ENCODE measurements at places on chromosomes 7 and 10.

GRCh38 chr10:51319173-51319435 lies 244.8 kb downstream of the PRKG1 start:
- no peak for DNase-seq

DNA sequence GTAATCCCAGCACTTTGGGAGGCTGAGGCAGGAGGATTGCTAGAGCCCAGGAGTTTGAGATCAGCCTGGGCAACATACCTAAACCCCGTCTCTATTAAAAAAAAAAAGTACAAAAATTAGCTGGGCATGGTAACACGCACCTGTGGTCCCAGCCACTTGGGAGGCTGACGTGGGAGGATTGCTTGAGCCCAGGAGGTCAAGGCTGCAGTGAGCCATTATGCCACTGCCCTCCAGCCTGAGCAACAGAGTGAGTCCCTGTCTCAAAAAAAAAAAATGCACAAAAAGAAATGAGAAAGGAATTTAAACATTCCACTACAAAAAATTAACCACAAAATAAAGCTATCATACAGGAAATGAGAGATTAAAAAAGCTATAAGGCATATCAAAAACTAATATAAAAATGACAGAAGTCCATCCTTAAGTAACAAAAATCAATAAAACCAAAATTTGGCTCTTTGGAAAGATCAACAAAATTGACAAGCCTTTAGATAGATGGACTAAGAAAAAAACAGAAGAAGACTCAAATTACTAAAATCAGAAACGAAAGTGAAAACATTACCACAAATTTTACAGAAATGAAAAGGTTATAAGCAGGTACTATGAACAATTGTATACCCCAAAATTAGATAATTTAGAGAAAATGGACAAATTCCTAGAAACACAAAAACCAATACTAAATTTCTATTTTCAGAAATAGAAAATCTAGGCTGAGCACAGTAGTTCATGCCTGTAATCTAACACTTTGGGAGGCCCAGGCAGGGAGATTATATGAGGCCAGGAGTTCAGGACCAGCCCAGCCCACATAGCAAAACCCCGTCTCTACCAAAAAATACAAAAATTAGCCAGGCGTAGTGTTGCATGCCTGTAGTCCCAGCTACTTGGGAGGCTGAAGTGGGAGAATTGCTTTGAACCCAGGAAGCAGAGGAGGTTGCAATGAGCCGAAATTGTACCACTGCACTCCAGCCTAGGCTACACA lies 42.4 kb upstream of the NANOS1 start:
- DNase-seq: no peak

GRCh38 chr10:127426746-127427145 lies 122.4 kb upstream of the NPS start:
- no peak for DNase-seq

GRCh38 chr10:103111918-103112877 lies 80.9 kb downstream of the NT5C2 start:
- DNase-seq: no peak

GRCh38 chr10:97866524-97867219 lies 17.0 kb downstream of the GOLGA7B start:
- no peak for DNase-seq

- DNase-seq: no peak
Measured at GRCh38 chr7:105875505-105875904, 894 bp downstream of the ATXN7L1 start.

- DNase-seq: no peak
Measured at GRCh38 chr10:131954356-131954965, 27.3 kb downstream of the BNIP3 start.

GRCh38 chr10:51020200-51020599 lies 54.1 kb upstream of the PRKG1 start:
- no peak for DNase-seq

DNA sequence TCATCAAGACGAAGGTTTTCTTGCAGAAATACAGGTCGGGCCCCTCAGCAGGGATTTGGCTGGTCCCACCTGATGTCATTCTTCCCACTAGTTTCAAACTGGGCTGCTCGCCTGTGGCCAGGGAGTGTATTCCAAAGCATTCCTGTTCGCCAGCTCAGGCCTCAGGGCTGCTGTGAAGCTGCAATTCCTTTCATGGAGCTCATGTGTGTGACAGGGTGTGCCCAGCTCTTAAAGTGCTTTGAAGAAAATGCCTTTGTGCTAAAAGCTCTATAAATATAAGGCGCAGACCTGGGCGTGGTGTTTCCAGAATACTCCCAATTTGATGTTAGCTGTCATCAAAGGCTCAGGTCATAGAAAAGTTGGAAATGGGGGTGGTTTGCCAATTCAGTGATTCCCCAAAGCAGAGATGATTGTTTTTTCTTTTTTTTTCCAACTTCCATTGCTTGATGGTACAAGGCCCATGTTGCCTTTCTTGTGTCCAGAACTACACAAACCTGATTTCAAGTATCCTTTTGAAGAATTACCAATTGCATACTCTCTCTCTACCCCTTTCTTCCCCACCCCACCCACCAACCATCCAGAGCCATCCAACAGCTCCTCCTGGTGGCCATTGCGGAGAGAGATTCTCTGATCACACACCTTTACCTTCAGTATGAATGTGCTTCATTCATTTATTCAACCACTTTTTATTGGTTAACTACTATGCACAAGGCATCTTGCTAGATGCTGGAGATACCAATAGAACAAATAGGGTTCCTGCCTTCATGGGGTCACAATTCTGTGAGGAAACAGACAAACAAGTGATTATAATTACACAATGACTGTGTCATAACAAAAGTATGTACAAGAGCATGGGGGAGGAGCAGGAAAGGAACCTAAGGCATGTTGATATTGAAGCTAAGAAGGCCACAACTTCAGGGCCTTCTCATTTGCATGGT lies 297.3 kb upstream of the LYZL1 start:
- peak; percentile 14 for DNase-seq

DNA sequence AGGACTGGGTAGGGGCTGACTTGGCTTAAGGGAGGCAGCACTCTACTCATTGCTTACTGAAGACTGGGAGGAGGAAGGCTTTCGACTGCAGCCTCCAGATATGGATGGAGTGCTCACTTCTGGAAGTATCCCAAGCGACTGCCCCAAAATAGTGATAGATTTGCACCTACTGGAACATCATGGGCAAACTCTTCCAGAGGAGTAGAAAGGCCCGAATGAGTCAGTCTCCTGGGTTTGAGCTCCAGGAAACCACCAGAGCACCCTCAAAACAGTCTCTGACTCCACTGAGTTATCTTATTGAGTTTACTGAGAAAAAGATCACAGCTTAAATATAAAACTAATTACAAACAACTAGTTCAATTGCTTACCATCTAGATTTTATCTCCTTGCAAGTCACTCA lies 37.2 kb upstream of the PDLIM1 start:
- no peak for DNase-seq

DNA sequence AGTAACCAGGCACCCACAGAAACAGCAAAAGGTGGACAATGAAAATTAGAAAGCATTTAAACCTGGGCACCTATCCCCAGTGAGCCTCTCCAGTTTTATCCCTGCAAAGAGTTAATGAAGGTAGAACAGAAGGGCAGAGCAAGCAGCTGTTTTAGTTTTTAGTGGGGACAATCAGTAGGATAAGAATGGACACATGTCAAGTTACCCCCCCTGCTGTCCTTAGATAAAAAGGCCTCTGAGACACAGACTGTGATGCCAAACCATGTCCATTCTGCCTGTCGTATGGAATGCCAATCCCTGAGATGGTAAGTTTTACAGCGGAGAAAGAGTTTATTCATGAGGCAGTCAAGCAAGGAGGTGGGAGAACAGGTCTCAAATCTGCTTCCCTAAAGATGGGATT lies 162.6 kb upstream of the AGR3 start:
- DNase-seq: no peak

GRCh38 chr10:59227136-59227673 lies 50.8 kb downstream of the PHYHIPL start:
- DNase-seq: no peak

- no peak for DNase-seq
Measured at GRCh38 chr7:75652788-75653187, 86.0 kb downstream of the HIP1 start.

DNA sequence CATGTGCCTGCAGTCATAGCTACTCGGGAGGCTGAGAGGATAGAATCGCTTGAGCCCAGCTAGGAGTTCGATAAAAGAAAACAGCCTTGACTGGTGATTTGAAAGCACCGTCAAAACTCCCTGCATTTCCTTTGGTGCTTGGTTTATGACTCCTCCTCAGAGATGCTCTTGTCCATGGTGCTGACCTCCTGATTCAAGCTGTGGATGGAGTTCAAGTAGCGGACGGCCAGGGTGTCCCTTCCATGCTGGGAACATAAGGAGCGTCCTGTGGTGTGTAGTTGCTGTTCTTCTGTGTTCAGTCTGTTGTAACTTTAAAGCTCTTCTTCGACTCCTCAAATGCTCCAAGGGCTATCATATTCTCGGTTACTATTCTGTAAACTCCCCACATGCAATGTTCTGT lies 382.5 kb upstream of the KIAA1217 start:
- no peak for DNase-seq

DNA sequence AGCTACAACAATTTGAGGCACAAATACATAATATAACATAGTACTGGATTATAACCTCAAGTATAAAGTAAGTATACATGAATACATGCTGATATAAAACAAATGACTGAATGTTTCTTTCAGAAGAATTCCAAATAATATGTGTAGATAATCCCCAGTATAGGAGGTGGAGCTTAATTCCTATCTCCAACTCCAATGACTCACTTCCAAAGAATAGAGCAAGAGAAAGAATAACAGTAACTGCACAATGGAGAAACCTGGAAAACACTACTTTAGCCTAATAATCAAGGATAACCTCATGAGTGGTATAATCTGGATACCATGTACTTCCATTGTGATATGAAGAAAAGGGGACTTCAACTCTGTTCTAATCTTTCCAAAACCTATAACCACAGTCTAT lies 13.7 kb upstream of the SEMA3C start:
- no peak for DNase-seq

- no peak for DNase-seq
Measured at GRCh38 chr10:29869593-29869992, 189.8 kb downstream of the JCAD start.

- no peak for DNase-seq
Measured at GRCh38 chr7:150855046-150855445, 2.7 kb downstream of the AOC1 start.

DNA sequence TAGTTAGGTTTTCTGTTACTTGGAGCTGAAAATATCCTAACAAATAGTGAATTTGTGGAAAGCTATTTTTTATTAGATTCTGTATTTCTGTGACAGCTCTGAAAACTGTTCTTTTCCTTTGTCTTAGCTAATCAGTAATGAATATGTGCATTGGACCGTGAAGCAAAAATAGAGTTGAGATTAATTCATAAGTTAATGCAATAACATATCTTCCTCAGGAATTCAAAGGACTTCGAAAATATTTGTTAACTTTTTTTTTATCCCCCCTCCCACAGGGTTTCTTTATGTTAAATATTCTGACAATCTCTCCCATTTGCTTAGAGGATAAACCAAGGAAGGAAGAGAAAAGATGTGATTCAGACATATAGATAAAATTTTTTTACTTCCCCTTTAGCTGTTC lies 101.4 kb downstream of the PODXL start:
- no peak for DNase-seq

DNA sequence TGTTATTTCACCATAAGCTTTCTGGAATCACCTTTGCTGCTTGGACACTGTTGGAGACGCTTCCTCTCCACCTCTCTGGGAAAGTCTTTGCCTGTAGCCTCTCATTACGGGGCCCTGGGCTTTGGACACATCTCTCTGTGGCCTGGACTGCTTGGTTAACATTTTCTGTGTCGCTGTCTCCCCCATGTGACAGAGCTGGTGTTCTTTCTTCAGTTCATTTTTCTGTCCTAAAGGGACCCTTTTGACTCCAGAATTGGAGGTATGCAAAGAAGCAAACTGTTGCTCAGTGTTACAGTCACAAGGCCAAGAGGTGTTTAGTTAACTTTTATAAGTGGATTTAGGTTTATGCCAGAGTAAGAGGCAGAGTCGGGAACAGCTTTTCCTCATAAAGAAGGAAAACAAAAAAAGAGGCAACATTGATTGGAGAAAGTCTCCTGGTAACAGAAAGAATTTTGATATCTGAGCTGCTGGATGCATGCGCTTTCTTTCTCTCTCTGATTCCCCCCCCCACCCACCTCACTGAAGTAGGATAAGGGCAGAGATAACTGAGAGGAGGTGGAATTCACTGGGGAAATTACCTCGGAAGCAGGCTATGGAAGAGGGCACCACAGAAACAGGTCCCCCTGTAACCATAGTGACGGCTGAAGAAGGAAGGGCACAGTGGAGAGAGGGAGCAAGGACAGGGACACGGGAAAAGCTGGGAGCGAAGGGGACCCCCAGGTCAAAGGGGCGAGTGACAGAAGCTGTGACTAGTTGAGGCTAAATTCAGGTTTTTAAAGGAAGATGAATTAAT lies 57.8 kb downstream of the LGI1 start:
- no peak for DNase-seq

- DNase-seq: no peak
Measured at GRCh38 chr10:119723161-119723560, 2.7 kb upstream of the INPP5F start.

DNA sequence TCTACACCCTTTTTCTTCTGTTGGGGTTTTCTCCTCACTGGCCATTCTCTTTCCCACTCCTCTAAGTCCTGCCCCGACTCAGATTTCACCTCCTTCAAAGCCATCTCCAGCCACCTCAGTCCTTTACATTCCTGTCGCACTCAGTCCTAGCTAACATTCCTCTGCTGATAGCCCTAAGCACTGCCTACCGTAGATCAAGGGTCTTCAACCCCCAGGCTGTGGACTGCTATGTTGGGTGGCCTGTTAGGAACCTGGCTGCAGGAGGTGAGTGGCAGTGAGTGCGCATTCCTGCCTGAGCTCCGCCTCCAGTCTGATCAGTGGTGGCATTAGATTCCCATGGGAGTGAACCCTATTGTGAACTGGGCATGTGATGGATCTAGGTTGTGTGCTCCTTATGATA lies 11.2 kb downstream of the PFKFB3 start:
- DNase-seq: no peak

DNA sequence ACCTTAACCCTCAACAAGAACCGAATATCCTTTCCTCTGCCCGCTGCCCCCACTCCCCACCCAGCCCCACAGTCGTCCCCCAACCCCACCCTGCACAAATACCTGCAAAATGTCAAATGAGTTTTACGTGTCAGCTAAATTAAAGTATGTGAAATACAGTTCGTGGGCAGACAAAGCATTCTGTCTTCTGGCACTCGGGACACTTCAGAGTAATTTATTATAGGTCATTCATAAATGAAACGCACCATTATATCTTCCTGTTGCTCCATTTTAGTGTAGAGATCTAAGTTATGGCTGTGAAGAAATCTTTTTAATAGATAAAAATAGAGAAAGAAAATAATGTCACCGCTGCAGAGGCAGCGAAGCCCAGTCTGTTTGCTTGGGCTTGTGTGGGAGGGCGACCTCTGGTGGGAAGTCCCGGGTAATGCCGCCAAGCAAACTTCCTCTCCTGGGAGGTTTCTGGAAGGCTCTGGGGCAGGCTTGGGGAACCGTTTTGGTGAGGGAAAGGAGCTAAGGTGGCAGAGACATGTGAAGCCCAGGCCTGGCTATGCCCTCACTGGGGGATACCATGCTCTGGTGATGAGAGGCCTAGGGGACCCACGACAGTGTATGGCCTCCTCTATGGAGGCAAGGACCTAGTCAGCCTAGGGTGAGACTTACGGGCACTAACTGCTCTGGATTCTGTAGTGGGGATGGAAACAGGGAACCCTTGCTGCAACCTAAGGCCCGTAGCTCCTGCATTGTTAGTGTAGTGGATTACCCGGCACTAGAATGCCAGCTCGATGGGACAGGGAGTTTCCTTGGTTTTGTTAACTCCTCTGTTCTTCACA lies 604.9 kb downstream of the LRMDA start:
- peak; percentile 33 for DNase-seq

- peak; percentile 12 for DNase-seq
Measured at GRCh38 chr7:105782391-105783042, 93.9 kb downstream of the ATXN7L1 start.

GRCh38 chr7:17274551-17275245 lies 23.8 kb upstream of the AHR start:
- DNase-seq: no peak

Measured in activated CD4-positive, alpha-beta T cell treated with anti-CD3 and anti-CD28 coated beads for 24 hours (primary cell).